ENCODE measurements at places on chromosomes 5 and 9.

GRCh38 chr5:135063056-135063445 lies 29.0 kb upstream of the PITX1 start:
- DNase-seq, result no peak

DNA sequence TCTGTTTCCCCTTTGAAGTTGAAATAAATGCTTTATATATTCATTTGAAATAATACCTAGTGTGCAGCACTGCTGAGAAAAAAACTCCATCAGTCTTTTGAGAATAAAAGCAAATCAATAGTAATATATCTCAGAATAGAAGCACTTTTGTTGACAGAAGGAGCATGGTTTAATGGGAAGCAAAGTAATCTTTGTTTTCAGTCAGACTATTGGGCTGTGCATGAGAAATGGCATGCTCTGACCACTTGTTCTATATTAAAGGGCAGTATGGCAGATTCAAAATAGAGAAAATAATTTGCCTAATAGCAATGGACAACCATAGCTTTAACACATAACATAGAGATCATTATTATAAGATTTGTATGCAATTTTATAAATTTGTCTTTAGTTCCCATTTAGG lies 12.4 kb downstream of the CDH10 start:
- no peak for DNase-seq

DNA sequence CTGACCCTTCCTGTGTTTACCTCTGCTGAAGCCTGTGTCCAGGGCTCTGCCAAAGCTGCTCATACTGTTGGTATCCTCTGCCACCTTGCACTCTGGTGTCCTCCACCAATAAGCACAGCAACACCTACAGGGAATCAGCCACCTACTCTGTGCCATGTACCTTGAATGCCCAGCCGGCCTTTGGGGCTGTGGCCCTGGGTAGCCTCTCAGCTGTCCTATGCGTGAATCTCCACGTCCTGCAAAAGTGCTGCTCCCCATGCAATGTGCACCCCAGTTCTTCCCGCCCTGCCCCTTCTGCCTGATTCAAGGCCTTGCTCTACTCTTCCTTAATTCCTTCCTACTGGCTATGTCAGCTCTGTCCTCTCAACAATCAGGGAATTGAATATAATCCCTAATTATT lies 506.5 kb downstream of the ARHGEF28 start:
- no peak for DNase-seq

GRCh38 chr9:89633920-89634319 lies 29.1 kb downstream of the GADD45G start:
- no peak for DNase-seq

GRCh38 chr9:107587191-107587963 lies 97.8 kb upstream of the KLF4 start:
- no peak for DNase-seq

DNA sequence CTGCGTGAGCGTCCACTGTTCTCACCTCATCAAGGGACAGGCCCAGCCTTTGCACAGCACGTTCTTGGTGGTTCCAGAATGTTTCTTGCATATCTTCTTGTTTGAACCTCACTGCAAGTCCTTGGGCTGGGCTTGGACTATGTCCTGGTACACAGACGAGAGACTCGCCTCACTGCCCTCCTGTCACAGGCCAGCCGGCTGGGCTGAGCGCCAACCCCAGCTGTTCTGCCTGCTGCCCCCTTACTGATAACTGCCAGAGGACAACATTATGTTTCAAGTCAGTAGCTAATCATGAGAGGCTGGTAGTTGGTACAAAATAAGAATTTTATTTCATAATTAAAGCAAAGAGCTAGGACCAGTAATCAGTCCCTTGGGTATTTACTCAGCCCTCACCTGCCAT lies 52.8 kb upstream of the LRRTM2 start:
- no peak for DNase-seq

DNA sequence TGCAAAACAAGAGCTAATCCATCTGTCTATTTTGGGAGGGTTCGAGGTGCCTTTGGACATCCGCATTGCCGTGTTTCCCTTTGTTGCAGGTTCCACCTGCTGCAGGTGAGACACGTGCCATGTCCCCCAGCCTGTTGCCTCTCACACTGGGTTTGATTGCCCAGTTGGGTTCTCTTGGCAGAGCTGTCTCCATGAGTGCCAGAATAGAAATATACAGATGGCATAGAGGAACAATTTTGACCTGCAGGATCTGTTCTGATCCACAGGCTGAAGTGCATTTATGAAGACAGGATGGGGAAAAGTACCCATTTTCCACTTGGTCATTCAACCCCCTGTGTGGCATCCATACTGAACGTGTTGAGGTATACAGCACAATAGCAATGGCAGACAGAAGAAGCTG lies 178.1 kb downstream of the SGCD start:
- no peak for DNase-seq

DNA sequence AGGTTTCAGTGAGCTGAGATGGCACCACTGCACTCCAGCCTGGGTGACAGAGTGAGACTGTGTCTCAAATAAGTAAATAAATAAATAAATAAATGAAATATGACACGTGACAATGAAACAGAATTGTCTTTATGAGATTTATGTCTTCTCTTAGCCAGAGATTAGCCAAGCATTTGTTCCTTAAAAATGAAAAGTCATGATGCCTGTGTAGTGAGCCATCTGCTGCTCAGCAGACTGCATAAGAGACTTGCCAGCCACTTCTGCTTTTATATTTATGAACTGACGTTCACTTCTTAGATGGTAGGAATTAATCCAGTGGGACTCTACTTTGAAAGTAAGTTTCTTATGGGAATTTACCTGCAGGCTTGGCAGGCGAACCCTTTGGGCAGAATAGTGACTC lies 227.4 kb downstream of the NR3C1 start:
- no peak for DNase-seq

- DNase-seq, result no peak
Observed at GRCh38 chr9:130837002-130837511, 2.0 kb downstream of the ABL1 start.

DNA sequence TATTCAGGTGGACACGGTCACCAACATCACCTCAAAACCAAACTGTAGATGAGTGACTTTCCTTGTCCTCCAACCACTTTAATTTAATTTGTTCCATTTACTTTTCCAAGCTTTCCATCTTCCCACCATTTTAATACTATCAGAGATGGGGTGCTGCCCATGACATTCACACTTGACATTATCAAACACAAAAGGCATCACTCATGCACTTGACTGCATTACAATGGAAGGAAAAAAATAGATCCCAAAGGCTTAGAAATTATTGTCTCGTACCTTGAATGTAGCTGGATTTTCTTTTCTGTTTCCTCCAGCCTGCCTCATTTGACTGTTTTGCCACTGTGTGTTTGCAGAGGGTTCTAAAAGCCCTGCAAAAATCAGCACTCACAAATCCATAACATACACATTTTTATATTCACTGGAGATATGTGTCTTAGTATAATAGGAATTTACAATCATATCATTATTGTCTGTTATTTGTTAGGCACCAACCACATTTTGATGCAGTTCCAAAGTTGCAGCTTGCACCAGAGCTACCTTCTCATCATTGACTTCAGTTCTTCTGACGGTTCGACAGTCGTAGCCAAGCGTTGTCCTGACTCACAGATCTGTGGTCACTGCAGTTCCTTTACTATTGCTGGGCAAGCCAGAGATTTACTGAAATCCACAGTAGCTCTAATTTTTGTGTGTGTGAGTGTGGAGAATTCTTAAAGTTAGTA lies 712.3 kb upstream of the WWC1 start:
- no peak for DNase-seq

GRCh38 chr5:172659909-172660628 lies 19.0 kb downstream of the NEURL1B start:
- peak; percentile 57 for DNase-seq

Measured in urinary bladder (tissue), 4 donors.